ENCODE measurements at places on chromosomes 2 and 18.
A peak's percentile ranks its signal among the peaks of the same experiment; 100 is the strongest.

DNA sequence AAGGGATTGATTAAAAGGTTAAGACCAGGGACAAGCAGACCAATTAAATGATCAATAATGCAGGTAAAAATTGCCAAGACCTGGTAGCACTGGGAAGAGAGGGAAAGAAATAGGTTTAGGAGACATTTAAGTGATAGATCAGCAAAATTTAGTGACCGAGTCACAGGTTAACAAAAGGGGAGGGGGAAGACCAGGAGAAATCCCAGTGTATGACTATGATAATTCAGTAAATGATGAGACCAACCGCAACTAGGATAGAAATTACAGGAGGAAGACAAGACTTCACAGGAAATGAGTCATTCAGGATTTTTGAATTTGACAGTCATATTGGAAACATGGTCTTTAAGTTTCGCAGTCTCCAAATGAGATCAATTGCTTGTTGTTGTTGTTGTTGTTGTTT, 62.9 kb downstream of the COBLL1 start:
- DNase-seq: no peak

DNA sequence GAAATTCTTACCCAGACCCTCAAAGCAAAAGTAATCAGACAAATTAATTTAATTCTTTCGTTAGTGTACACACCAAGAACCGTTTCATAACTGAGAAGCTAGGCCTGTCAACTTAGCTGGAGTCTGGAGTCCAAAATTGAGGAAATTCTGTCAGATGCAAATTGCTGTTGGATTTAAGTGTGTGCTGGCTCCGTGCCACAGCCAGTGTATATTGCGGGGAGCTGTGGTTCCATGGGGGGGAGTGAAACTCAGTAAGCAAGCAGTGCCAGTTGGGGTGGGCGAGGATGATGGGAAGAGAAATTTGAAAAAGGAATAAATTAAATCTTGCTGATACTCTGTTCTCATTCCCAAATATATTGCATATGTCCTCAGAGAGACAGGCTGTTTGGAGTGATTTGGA, 4.0 kb downstream of the ARPC2 start:
- no peak for DNase-seq

DNA sequence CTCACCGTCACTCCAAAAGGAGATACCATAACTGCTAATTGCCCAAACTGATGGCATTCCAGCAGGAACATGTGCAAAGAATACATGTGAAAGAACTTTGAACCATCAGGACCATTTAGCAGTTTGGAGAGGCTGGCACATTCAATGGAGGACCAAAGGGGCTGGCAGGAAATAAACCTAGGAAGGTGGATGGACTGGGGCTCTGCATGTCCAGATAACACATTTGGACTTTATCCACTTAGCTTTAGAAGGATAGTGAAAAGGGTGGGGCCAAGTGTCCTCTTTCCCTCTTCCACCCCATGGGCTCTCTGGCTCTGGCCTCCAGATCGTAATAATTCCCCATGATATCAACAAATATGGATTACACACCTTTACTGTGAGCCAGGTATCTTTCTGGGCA, 80.0 kb upstream of the STPG4 start:
- no peak for DNase-seq

DNA sequence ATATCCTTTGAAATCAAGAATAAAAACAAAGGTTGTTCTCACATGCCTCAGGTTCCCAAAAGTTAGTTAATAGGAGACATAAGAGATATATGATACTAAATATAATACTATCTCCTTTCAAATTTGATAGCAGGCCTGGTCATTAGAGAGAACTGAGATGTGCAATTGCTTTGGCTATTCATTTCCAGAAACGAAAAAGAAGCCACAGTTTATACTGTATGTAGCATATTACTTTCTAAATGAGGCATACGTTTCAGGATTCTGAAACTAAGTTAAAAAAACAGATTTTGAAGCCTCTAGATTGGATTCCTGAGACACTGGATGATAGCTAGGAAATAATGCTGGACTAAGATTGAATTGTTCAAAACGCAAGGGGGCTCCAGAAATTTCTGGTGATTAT, 7.1 kb downstream of the PPP1R1C start:
- no peak for DNase-seq

DNA sequence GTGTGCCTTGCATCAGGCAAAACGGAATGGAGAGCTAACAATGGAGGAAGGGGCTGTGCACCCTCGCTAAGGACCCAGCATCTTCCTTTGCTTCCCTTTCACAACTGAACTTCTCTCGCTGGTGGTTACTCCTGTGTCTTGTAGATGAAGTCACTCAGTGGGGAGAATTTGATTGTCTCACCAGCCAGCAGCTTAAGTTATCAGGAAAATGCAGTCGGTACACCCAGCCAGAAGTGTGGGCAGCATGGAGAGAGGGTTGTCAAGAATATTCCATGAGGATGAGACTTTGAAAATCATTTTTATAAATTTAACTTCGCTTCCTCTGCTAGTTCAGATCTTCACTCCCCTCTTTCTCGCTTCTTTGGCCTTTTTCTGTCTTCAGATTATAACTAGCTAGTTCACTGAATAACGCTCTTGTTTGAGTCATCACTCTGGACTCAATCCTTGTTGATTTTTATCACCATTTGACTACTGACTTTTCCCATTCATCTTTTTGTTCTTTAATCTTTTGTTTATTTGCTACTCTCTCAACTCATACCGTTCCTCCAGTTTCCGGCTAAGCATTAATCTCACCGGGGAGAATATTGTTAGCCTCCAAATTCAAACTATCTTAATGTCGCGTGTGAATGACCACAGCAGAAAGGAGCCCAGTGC, 221.7 kb downstream of the CD226 start:
- DNase-seq: no peak

DNA sequence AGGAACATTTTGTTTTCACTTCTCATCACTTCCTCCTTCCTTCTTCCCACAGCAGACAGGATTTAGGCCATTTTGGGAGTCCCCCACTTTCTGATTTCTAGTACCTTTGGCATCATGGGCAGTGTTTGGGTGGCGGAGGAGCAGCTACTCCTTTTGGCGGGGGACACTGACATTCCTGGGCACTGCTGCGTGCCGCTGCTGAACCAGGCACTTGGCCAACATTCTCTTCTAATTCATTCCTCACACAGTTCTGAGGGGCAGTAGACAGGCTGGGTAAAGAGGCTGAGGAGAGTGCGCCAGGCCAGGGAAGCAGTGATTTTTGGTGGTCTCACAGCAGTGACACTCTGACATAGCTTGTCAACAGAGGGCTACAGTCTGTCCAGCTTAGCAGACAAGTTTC, 270.2 kb downstream of the LOXHD1 start:
- DNase-seq: no peak

DNA sequence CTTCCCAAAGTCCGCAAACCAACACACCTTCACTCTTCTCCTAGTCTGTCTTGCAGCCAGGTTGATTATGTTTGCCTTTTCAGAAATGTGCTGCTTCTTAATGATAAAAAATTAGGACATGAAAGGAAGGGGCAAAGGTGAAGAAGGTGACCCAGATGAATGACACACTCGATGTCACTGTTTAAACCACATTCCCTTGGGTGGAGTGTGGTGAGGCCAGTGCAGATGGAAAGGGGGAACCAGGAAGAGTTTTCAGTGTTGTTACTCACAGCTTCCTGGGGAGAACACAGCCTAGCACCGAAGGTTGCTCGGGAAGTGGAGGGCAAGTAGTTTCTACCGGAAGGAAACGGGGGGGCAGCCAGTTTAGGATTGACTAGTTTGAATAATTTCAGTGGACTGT, 57.2 kb upstream of the BOD1L2 start:
- DNase-seq: no peak

DNA sequence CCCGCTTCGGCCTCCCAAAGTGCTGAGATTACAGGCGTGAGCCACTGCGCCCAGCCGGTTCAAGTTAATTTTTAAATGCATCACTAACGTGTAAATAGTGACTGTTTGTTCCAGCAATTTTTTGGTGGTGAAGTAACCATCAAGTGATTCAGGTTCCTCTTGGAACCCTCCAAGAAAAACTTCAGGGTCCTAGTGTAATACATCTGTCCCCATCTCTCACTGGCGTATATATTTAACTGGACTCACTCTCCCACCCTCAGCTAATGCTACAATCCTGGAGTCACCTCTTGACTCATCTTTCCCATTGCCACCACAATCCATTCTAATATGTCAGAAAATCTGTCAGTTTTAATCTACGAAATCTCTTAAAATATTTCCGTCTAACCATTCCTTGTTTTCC, 10.3 kb downstream of the SULT1C4 start:
- DNase-seq: no peak

DNA sequence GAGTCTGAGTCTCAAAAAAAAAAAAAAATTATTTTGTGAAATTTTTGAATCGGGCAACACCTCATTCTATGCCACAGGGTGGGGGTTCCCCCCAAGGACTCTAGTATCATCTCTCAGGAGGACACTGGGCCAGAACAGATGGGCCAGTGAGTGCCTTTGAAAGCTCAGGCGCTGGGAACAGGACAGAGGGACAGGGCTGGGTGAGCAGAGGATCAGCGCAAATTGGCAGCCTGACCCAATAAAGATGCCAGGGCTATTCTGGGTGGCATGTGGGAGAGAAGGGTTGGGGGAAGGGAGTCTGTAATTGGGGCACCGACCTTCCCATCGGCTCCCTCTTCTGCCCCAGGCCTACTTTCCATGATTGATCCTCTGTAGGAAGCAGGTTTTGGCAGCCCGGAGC, 44.0 kb downstream of the KIF3C start:
- DNase-seq: no peak

DNA sequence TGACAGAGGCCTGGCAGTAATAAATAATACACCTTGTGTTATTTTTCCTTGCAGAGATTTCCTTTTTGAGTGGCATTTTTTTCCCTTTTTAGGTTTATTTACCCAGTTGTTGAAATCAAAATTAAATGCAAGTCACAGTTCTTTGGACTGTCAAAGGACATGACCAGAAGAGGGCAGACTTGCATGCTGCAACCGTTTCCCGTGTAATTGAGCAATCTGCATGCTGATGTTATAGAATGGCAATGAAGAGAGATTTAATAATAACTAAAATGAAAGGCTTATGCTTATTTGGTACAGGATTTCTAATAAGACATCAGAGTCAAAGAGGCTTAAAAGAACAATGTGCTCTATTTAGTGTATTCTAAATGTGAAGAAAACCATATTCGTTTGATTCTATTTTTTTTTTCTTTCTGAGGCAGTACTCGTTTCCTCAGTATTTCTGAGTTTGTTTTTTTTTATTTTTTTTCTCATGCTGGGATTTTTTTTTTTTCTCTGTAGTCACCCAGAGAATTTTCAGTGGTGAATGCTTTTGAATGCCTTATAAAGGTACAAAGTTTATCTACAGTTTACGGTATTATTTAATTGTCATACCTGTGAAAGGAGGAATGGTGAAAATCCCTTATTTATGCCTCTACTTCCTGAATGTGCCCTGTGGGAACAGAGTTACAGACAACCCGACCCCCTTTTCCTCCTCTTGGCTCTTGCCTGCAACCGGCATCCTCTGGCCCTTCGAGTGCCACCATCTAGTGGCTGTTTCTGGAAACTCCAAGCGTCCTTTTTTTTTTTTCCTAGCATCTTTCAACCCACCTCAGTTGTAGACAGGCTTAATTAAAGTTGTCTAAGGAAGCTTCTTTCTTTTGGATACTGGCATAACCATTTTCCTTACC, 368.5 kb downstream of the LRRTM1 start:
- no peak for DNase-seq

- DNase-seq: no peak
Measured at GRCh38 chr18:32277549-32277948, 87.7 kb downstream of the MEP1B start.

GRCh38 chr2:71925268-71926088, 222.2 kb downstream of the CYP26B1 start:
- DNase-seq: no peak

DNA sequence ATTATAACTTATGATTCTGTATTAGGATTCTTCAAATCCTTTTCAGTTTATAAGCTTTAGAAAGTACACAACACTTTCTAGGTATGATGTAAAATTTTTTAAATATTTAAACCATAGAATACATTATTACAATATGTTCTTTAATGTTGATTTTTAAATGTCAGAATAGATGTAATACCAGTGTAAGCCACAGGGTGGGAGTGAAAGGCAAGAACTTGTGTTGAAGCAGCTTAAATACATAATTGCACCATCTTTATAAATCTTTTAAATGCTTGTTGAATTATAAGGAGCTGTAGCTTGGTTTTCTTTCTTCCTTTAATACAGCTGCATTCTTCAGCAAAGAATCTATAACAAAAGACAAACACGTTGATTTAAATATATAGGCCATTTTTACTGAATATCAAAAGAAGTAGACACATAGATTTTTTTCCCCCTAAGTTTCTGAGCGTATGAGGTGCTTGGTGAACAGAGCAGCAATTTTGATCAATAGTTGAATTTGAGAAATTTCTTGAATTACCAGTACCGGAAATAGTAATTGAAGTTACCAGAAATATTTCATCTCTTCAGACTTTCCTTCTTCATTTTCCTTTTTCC, 63.0 kb downstream of the TANK start:
- no peak for DNase-seq

- DNase-seq: no peak
Measured at GRCh38 chr2:62783679-62784078, 78.2 kb downstream of the EHBP1 start.

GRCh38 chr2:239355724-239356123, 45.1 kb downstream of the HDAC4 start:
- DNase-seq: peak; percentile 10

DNA sequence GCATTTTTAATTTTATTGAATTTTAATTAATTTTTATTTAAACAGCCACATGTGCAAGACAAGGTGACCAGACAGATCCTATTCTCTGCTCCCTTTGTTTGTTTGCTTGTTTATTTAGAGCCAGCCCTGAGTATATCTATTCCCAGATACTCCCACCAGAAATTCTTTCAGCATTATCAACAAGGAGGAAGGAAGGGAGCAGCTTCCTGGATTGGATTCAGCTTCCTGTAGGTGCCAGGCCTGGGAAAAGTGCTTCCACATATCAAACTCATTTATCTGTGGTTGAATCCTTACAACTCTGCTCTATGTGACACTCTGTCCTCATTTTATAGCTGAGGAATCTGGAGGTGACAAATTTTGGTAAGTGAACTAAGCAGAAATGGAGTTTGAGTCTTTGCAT, 60.5 kb upstream of the KLF7 start:
- no peak for DNase-seq

DNA sequence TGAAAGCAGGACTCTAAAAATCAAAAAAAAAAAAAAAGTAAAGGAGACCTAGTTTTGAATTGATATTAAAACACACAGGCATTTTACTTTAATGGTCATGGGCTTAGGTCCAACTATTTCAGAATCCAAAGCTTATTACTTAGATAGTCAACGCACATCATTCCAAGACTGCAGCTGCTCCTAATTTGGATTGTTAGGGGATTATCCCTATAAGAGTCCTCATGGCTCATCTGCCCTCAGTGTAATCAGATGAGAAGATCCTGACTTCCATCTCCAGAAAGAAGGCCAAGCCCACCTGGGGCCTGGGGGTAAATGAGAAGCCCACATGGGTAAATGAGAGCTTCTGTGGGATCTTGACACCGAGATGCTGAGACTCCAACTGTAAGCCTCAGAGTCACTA, 424.2 kb downstream of the NRXN1 start:
- DNase-seq: no peak
